ENCODE measurements at places on chromosomes 1 and 21. TPM values are rescaled to one million over a fixed set of nuclear protein-coding genes. Genes with fewer than 3 reads are reported as not detected.

Gene LCE1E
- not detected for total RNA-seq

Gene RIIAD1
- not detected for total RNA-seq

Gene PGLYRP4
- total RNA-seq = not detected

Gene AMY1C
- not detected for total RNA-seq

Gene TNFRSF8
- total RNA-seq = 1.4 TPM

Gene MAP10
- 1.1 TPM for total RNA-seq

Gene SHISA4
- 12.1 TPM for total RNA-seq

Gene OR13G1
- not detected for total RNA-seq

Gene LGR6
- total RNA-seq = 0.46 TPM

Gene FCER1G
- total RNA-seq = not detected

Gene TMPRSS15
- total RNA-seq = 0.32 TPM

Gene GBP1
- total RNA-seq = 4.9 TPM

Gene NBPF4
- total RNA-seq = not detected

Gene LZIC
- 45.2 TPM for total RNA-seq

Gene RHCE
- total RNA-seq = not detected

Gene WDR3
- 27.9 TPM for total RNA-seq

Gene GSTM3
- 288 TPM for total RNA-seq

Gene DNM3
- total RNA-seq = 0.12 TPM

Gene CTNNBIP1
- total RNA-seq = 8.0 TPM

Gene RWDD3
- 13.2 TPM for total RNA-seq

Gene ZBED6
- total RNA-seq = 21.4 TPM

Gene AMY1B
- total RNA-seq = not detected

Gene SPATA17
- 4.0 TPM for total RNA-seq

Data from NCI-H460 (cell line).